ENCODE measurements at places on chromosomes 16 and 17.

GRCh38 chr17:79970576-79971068 lies 65.0 kb downstream of the TBC1D16 start:
- no peak for DNase-seq

DNA sequence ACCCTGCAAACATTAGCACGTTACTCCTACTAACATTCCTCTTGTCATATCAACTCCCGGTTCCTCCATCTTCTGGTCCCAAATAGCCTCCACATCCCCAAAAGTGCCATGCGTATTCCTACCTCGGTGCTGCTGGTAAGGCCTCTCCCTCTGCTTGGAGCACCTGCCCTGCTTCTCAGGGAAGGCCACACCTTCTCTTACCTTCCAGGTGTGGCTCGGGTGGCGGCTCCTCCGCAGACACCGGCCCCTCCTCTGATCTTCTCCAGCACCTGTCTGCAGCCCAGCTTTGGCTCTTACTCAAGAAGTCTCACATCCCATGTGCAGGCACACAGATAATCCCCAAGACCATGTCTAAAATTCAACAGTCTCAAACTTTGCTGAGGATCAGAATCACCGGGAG lies 92.3 kb downstream of the GAS7 start:
- DNase-seq = no peak

GRCh38 chr16:16828913-16829398 lies 450.0 kb downstream of the NPIPA7 start:
- DNase-seq = no peak

GRCh38 chr17:47844814-47845715 lies 4.0 kb upstream of the SCRN2 start:
- DNase-seq = no peak

- no peak for DNase-seq
Measured at GRCh38 chr17:58136669-58137279, 11.4 kb upstream of the OR4D1 start.

DNA sequence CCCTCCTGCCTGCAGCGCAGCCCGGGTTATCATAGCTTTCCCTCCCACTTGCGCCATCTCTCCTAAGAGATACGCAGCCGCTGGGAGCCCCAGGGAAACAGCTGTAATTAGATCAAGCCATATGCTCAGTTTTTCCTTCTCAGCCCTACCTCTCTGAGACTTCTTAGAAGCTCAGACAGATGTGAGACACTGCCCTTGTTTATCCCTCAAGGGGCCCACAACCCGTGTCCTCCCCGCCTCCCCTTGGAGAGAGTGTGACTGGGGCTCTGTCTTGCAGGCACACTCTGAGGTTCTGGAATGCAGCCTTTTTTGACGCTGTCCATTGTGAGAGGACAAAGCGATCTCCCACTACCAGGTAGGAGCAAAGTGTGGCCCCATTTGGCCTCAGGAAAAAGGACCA lies 31.2 kb downstream of the CIBAR2 start:
- DNase-seq = no peak

DNA sequence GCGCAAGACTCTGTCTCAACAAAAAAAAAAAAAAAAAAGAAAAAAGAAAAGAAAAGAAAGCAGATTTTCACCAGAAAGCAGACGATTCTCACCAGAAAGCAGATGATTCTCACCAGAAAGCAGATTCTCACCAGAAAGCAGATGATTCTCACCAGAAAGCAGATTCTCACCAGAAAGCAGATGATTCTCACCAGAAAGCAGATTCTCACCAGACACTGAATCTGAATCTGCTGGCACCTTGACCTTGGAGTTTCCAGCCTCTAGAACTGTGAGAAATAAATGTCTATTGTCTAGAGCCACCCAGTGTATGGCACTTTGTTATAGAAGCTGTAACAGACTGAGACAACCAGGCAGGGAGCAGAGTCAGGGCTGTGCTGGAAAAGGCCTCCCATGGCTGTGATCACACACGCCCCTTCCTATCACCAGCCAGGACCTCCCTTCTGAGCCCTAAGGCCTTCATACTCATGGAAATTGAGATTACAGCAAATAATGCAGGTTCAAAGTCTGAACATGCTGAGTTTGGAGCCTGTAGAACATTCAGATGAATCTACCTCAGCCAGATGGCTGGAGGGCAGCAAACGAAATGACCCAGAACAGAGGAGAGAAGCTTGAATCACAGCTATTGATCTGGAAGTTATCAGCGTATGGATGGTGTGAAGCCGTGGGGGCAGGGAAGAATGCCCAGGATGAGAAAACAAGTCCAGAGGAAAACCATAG lies 309.3 kb downstream of the SLC39A11 start:
- DNase-seq = no peak

DNA sequence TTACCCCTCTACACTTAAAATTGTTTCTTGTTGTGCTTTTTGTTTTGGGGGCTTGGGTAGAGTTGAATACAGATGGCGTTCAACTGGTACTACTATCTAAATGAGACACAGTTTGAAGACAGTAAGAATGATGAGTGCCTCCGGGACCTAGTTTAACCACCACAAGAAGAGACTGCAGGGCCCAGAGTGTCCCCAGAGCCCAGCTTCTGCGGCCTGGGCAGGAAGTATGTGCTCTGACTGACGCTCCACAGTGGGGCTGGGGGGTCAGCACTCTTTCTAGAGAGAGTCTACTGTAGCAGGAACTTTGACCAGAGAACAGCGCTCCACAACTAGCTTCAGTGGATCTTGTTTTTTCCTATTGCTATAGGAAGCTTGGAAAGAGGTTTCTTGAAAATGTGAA lies 174.0 kb downstream of the VPS53 start:
- no peak for DNase-seq

DNA sequence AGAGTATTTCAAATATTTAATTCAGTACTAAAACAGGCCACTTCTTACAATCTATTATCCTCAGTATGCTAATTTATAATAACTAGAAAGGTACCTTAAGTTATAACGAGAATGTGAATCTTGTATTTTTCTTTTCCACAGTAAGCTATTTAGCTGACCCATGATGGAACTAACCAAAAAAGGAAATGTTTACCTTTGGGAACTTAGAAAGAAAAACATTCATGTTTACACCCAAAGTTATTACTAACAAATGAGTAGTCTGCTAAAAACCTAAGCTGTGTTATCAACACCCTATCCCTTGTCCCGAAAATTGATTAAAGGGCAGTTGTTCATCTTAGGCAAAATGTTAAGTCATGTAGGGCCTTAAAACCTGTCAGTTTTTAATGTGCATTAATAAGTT lies 8.1 kb downstream of the GNA13 start:
- no peak for DNase-seq

- DNase-seq = no peak
Measured at GRCh38 chr17:38617074-38617860, 11.5 kb upstream of the SRCIN1 start.

DNA sequence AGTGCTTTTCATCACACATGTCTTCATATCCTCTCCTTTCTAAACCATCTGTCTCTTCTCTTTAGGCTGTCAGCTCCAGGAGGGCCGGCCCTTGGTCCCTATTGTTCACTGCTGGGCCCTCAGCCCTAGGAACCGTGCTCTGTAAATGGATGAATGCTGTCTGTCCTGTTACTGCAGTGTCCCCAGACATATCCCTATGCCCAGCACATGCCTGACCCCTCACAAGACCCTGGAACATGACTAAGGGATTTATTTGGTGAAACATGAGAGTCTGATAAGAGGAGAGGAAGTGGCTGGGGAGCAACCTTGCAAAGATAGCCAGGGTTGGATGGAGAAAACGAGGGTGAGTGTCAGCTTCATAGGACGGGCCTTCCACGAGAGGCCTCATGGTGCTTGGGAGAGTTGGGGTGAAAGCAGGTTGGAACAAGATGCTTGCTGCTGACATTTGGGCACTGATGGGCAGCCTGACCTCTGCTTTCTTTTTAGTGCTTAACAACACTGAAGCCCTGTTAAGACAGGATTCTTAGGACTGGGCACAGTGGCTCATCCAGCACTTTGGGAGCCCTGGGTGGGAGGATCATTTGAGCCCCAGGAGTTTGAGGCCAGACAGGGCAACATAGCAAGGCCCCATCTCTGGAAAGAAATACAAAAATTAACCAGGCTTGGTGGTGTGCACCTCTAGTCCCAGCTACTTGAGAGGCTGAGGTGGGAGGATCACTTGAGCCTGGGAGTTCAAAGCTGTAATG lies 39.0 kb downstream of the ABCC1 start:
- no peak for DNase-seq

DNA sequence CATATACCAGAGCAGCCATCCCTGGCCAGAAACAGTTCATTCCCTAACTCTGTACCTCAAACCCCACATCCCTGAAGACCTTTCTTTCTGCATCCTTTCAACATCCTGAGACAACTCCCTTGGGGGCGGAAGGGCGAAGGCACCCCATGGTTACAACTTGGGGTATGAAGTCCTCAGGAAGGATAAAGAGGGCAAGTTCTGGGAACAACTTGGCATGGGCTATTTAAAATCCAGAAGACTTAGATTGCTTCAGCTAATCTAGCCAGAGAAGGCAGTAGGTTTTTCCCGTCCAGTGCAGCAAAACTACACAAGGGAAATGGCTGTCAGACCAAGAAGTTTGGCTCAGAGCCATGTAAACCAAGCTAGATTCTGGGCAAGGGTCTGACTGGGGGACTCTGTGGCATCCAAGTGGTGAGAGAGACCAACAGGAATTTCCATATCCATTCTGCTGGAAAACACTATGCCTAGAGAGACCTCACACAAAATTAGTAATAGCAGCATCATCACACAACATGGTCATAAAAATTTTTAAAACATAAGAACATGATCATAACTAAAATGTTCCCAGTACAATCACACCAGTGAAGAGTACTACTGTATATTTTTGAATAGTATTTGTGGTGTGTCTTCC lies 113.2 kb downstream of the CDYL2 start:
- DNase-seq = no peak

- DNase-seq = peak; percentile 22
Measured at GRCh38 chr16:592518-593306, 2.8 kb downstream of the RAB40C start.

DNA sequence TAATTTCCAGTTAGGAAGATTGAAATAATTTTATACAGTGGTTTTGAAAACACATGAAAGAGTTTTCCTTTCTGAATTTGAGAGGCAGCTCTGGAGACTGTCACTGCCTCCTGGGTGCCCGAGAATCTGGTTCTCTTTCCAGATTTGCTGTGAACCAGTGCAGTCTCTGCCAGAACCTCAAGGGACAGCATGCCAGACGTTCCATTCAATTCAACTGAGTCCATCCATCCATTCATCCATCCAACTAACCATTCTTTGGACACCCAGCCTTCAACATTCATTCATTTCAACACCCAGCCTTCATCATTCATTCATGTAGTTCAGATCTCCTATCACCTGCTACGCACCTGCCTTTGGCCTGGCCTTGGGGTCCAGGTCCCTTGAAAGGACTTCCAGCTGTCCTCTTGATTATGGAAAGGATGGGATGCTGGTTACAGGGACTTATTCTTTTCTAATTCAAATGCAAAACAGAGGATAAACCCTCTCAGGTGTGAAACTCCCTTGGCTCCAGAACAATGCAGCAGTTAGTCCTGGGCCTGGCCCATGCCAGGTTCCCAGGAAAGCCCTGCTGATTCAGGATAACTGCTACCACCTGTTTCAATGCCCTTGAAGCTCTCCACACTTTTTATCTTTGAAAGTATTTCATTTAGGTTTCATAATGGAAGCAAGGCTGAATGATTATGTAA lies 68.7 kb downstream of the WSCD1 start:
- DNase-seq = no peak

DNA sequence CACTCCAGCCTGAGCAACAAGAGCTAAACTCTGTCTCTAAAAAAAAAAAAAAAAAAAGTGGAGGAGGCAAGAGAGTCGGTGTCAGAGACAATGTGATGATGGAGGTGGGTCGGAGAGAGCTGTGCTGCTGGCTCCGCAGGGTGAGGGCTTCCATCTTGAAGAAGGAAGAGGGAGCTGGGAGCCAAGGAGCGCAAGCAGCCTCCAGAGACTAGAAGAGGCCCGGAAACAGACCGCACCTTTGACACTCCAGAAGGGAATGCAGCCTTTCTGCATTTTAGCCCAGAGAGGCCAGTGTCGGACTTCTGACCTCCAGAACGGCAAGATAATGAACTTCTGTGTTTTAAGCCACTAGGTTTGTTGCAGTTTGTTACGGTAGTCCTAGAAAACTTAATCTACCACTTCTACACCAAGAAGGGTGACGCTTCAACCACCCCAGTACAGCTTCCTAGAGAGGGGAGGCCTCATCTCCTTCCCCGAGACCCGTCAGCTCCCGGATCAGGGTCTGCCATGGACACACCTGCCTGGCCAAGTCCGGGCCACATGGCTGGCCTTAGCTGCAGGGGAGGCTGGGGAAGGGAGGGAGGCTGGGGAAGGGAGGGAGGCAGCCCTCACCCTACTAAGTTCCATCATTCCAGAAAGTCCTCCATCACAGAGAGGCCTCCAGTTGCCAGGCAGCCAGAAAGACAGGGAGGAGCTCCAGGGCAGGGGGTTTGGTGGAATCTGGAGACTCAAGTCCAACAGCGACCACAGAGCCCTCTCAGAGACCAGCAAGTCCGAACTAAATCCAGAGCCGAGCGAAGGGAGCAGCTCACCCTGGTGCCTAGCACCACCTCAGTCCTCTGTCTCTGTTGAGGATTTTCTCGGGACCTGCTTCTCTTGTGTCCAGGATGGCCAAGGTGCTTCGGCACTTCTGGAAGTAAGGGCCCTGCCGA lies 13.2 kb upstream of the RBFOX3 start:
- DNase-seq = no peak

DNA sequence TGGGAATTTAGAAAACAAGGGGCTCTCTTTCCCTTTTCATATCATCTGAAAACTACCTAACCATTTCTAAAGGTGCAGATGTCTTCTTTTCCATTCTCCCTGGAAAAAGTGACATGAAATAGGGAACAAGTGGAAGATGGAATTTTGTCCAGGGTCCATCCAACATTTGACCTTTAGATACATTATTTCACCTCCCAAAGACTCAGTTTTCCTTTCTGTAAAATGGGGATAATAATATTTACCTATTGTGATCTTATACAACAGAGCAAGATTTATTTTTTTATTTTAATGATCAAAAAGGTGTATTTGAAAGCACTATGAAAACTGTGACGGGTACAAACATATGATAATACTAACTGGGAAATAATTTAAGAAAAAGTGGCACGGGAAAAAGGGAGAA lies 106.3 kb downstream of the HS3ST3A1 start:
- no peak for DNase-seq

- DNase-seq = no peak
Measured at GRCh38 chr17:79252886-79253285, 178.3 kb downstream of the ENGASE start.

DNA sequence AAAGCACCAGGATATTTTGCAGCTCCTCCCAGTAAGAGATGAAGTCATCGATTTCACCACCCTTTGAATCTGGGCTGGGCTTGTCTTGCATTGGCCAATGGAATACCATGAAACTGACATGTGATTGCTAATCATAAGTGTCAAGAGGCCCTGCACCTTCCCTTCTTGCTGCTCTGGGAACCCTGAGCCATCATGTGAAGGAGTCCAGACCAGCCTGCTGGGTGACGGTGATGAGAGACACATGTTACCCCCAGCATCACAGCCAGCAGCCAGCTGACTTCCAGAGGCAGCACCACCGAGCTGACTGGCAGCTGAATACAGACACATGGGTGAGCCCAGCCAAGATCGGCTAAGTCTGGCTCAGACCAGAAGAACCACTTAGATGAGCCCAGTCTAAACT lies 43.6 kb upstream of the CACNG4 start:
- no peak for DNase-seq

All from NK-92 treated with Interleukin-12 subunit alpha and Interleukin-12 subunit beta, amount 100 ng/mL, for 24 hours (cell line).